ENCODE measurements at places on chromosomes 12 and 14. TPM values are rescaled to one million over a fixed set of nuclear protein-coding genes. Genes with fewer than 3 reads are reported as not detected.

The RNFT2 gene
- total RNA-seq: 0.97 TPM

The HOTAIR gene
- total RNA-seq: not detected

The MYO1H gene
- total RNA-seq: not detected

The NOXRED1 gene
- total RNA-seq: 0.16 TPM

The KRT6C gene
- not detected for total RNA-seq

The PLBD1 gene
- total RNA-seq: 3.1 TPM

The MAP3K9 gene
- total RNA-seq: 1.7 TPM

The KRT71 gene
- total RNA-seq: not detected

The CBLN3 gene
- total RNA-seq: 4.4 TPM

The AMN1 gene
- total RNA-seq: 4.2 TPM

The STAB2 gene
- total RNA-seq: not detected

The CABP1 gene
- total RNA-seq: 0.32 TPM

The THAP2 gene
- total RNA-seq: 2.3 TPM

The CIROP gene
- total RNA-seq: not detected

The APOF gene
- not detected for total RNA-seq

The OVCH1 gene
- not detected for total RNA-seq

The NUAK1 gene
- total RNA-seq: 37.3 TPM

Data from hair follicle dermal papilla cell (primary cell).